Activated CD4-positive, alpha-beta T cell treated with anti-CD3 and anti-CD28 coated beads, Interleukin-2, amount 10 ng/mL, durations not matched to agents 7 days and 5 days (primary cell): ENCODE measurements at places on chromosomes 7 and 10.

DNA sequence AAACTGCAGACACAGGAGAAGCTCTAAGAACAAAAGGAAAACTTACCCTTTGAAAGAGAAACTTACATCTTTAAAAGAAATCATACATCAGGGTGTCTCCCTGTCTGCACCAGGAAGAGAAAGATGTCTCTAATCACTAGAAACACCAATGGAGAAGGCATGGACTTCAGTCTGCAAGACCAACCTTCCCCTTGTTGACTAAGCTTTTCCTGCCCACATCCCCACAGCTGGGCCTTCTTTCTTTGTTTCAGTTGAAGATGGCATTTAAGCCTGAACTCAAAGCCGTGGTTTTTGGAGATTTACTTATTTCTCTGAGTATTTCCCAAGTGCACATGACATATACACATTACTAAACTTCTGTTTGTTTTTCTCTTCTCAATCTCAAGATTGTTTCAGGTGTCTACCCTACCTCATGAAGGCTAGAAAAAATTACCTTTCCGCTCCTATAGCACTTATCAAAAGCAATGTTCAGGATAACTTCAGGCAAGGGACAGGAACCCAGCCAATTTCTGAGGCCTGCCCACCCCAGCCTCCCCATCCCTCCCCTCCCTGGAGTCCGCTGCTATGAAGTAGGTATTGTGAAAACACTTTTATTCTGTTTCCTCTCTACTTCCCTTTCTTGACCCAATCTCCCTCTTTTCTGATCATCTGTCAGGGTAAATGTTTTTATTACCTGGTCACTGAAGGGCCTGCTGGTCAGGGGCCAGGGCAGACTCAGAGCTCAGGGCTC, 2.8 kb upstream of the SLC29A3 start:
- no peaks in the 10 kb centered on the region for H3K36me3 ChIP-seq
- H3K4me1 ChIP-seq = peaks cover 33% of the 10 kb centered on the region
- no peak overlapping the region for H3K4me3 ChIP-seq
- no peak for DNase-seq

DNA sequence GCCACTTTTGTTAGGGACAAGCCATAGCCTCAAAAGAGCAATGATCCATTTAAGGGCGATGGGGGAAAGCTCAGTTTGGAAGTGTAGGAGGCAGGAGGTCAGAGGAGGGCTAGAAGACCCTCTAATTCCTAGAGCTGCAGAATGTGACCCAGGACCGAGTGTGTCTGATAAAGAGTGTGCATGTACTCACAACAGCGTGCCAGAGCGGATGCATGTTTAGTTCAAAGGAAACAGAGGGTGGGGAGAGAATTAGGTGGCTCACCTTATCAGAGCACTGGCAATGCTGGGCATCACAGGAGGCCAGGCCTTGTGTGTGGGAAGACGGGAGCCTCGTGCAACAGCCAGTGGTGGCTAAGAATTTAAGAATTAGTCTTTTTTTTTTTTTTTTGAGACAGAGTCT, 133.9 kb upstream of the COBL start:
- H3K4me3 ChIP-seq = no peak overlapping the region
- H3K36me3 ChIP-seq = no peaks in the 10 kb centered on the region
- no peak overlapping the region for H3K27ac ChIP-seq
- H3K4me1 ChIP-seq = no peaks in the 10 kb centered on the region
- peaks cover 1% of the 10 kb centered on the region for H3K27me3 ChIP-seq
- no peak for DNase-seq

DNA sequence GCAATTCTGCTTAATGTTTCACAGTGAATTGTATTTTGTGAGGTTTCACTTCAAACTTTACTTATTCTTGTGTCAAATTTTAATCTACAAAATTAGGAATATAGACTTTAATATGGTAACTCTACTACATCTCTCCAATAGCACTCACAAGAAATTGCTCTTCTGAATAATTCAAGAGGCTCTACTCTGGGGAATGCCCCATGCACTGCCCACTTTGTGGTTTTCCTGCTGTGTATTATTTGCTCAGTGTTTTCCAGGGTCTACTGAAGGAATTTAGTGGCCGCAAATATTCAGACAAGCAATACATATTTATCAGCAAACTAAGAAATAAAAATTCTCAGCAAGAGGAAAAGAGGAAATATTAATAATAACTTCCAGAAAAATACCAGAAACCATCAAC, 611.4 kb downstream of the TNS3 start:
- no peak for DNase-seq
- H3K4me3 ChIP-seq = no peak overlapping the region
- no peaks in the 10 kb centered on the region for H3K4me1 ChIP-seq
- H3K27ac ChIP-seq = no peak overlapping the region
- no peaks in the 10 kb centered on the region for H3K27me3 ChIP-seq

DNA sequence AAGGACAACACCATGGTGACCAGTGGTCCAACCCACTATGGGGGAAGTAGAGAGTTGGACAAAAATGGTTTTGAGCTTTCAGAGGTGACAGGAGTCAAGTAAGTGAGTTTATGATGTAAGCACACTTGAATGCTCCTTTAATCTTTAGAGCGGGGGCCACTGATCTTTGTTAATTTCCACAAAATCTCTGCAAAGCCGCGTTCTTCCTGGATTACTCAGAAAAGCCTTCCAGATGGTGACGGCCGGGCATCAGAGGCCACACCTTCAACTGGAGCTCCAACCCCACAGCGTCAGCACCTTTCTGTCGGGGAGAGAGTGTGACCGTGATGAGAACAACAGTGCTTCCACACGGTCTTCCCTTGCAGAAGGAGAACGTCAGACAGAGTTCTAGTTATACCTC, 35.2 kb upstream of the KLF6 start:
- H3K36me3 ChIP-seq = peaks cover 2% of the 10 kb centered on the region
- no peaks in the 10 kb centered on the region for H3K27me3 ChIP-seq
- no peak for DNase-seq

DNA sequence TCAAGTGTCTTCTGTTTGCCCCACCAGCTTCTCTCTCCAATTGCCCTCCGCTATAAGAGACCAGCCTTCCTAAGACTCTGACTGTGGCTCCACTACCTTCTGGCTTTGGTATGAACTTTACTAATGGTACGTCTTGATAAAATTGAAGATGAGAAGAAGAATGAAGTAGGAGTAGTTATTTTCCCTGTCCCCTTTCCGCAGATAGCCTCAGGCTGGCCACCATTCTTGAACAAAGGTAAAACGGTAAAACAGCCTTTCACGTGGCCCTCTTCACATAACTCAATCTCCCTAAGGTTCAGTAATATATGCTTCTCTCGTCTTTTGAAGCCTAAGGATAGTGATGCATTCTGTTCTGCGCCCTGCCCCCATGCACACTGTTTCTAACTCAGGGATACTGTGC, 9.9 kb upstream of the ITGB8 start:
- no peak for DNase-seq
- H3K36me3 ChIP-seq = no peaks in the 10 kb centered on the region
- no peaks in the 10 kb centered on the region for H3K4me1 ChIP-seq
- peaks cover 3% of the 10 kb centered on the region for H3K27me3 ChIP-seq
- H3K27ac ChIP-seq = no peak overlapping the region

GRCh38 chr10:6579904-6580278, at the start of gene PRKCQ:
PRKCQ (minus strand) TSS chr10:6580276; CDS start chr10:6515135, 65,141 bp downstream.
- peak within 1 kb of the TSS; percentile 97 for H3K27ac ChIP-seq
- no peaks in the 10 kb centered on the region for H3K27me3 ChIP-seq
- peak within 1 kb of the TSS; percentile 92 for H3K4me3 ChIP-seq
- DNase-seq = no peak

GRCh38 chr10:48777110-48777509, 92.4 kb downstream of the WDFY4 start:
- no peaks in the 10 kb centered on the region for H3K27me3 ChIP-seq
- H3K36me3 ChIP-seq = no peaks in the 10 kb centered on the region
- DNase-seq = no peak
- H3K4me1 ChIP-seq = no peaks in the 10 kb centered on the region
- no peak overlapping the region for H3K4me3 ChIP-seq

DNA sequence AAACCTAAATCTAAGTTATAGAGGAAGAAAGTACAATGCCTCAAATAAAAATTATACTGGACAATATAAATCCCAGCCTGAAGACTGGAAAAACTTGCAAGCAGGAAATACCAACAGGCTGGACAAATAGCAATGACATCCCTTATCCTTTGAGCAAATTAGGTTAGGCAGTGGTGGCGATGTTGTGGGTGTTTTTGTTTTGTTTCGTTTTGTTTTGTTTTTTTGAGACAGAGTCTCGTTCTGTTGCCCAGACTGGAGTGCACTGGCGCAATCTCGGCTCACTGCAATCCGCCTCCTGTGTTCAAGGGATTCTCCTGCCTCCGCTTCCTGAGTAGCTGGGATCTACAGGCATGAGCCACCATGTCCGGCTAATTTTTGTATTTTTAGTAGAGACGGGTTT, 57.3 kb upstream of the TES start:
- DNase-seq = no peak
- H3K4me3 ChIP-seq = no peak overlapping the region
- H3K4me1 ChIP-seq = peaks cover 11% of the 10 kb centered on the region
- peaks cover 19% of the 10 kb centered on the region for H3K27me3 ChIP-seq

GRCh38 chr10:1396297-1396635, 340.1 kb downstream of the WDR37 start:
- H3K4me1 ChIP-seq = no peaks in the 10 kb centered on the region
- H3K27ac ChIP-seq = no peak overlapping the region
- no peaks in the 10 kb centered on the region for H3K27me3 ChIP-seq
- H3K36me3 ChIP-seq = no peaks in the 10 kb centered on the region
